ENCODE measurements at places on chromosomes 1 and 21.

- no peak for DNase-seq
These were observed 19.1 kb upstream of the ATF3 start for GRCh38 chr1:212589446-212589845.

GRCh38 chr1:203287898-203288297 lies 17.4 kb upstream of the BTG2 start:
- no peak for DNase-seq

GRCh38 chr1:30877205-30877912 lies 31.2 kb downstream of the SDC3 start:
- no peak for DNase-seq

DNA sequence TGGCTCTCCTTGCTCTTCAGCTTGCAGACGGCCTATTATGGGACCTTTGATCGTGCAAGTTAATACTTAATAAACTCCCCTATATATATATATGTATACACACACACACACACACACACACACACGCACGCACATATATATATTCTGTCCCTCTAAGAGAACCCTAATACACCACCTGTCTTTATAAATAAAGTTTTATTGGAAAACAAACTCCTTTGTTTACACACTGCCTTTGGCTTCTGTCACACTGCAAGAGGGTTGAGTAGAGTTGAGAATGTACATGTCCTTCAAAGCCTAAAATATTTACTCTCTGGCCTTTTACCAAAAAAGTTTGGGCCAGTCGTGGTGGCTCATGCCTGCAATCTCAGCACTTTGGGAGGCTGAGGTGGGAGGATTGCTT lies 26.2 kb upstream of the SIM2 start:
- no peak for DNase-seq

DNA sequence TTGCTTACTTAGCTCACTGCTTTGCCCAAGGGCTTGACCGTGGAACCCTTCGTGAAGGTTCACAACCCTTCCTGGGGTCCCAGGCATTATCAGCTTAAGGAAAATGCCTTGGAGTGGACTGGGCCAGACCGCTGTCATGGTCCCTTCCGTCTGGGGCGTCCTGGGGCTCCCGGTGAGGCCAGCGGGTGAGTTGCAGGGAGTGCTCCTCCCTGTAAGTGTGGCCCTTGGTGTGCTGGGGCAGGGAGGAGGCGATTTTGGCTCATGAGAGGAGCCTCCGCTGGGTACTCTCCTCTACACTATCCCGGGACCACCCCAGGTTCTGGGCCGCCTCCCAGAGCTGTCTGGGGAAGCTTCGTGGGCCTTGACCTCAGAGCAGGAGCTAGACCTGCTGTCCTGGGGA lies 48.1 kb downstream of the AJAP1 start:
- DNase-seq: no peak

- DNase-seq: peak; percentile 23
These were observed 72.5 kb upstream of the TNFSF18 start for GRCh38 chr1:173122958-173123852.

DNA sequence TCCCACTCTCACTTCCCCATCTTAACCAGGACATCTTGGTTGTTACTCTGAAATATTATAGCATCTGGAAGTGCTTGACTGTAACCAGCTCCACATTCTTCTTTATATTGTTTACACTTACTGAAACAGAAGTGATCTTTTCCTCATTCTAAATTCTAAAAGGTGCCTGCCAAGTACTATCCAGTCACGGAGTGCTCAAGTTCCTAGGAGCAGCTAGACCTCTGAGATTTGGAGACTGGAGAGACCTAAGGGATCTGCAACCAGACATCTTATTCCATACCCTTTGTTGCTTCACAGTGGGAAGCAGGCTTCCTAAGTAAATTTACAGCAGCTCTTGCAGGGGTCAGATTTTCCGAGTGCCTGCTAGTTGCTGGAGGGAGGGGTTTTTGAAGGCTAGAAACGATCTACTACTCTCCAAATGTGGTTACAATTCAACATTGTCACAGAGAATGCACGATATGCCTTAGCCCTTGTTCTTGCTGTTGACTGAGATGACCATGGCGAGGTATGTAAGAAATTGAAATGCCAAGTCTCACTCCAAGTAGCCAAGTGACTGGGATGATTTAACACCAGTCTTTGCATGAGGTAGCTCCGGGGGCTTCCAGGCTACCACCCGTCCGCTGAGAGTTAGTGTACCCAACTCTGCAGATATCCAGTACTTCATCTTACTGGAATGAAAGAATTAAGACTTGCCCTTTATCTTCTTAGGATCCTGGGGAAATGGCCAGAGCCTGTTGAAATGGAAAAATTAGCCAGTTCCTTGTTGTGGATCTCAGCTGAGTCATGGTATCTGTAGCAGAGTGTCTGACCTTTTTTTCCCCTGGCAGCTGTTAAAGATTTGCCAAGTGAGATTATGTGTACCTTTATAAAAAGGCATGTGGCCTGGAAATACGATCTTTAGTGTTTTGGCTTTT lies 150.8 kb downstream of the MAST2 start:
- DNase-seq: no peak

GRCh38 chr21:35382696-35383095 lies 333.6 kb upstream of the RUNX1 start:
- no peak for DNase-seq
